ENCODE measurements at places on chromosomes 7 and 10.

- no peak for DNase-seq
Measured at GRCh38 chr7:158368449-158368848, 219.2 kb downstream of the PTPRN2 start.

DNA sequence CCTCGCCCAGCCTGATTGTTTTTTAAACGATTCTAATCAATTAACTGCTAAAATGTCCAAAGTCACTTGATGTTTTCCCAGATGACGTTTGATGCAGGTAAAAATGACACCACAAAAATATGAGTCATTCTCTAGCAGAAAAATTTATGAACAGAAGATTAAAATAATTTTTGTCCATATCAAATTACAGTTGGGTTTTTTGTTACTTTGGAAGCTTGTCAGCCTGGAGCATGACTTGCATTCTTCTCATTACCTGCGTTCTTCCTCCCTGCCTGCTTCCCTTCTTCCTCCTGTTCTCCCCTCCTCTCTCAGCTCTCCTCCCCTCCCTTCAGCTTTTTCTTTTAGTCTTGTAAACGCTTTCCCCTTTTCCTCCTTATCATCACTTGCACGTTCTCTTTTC lies 18.7 kb downstream of the IL15RA start:
- DNase-seq: no peak

GRCh38 chr10:32893434-32893833 lies 64.6 kb downstream of the ITGB1 start:
- no peak for DNase-seq

DNA sequence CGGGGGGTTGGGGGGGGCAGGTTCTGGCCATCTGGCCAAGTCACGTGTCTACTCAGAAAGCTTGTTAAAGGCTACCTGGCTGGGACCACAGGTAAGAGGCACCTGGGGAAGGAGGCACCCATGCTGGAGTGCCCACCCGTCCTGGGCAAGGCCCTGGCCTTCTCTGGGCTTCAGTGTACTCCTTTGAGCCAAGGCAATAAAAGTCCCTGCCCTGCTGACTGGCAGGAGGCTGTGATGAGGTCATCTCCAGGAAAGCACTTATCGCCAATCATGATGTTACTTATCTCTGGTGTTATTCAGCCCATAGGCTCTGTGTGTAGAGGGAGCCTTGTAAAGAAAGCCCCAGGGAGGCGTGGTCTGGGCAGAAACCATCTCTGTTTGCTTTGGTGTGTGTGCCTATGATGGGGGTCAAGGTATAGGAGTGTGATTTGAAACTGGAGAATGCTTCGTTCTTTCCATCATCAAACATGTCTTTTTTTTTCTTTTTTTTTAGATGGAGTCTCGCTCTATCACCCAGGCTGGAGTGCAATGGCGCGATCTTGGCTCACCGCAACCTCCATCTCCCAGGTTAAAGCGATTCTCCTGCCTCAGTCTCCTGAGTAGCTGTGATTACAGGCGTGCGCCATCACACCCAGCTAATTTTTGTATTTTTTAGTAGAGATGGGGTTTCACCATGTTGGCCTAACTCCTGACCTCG lies 2.5 kb upstream of the CLDN4 start:
- DNase-seq: no peak

All from activated naive CD4-positive, alpha-beta T cell (primary cell).